Thoracic aorta (tissue), 2 donors: ENCODE measurements at places on chromosomes 6 and 20.

DNA sequence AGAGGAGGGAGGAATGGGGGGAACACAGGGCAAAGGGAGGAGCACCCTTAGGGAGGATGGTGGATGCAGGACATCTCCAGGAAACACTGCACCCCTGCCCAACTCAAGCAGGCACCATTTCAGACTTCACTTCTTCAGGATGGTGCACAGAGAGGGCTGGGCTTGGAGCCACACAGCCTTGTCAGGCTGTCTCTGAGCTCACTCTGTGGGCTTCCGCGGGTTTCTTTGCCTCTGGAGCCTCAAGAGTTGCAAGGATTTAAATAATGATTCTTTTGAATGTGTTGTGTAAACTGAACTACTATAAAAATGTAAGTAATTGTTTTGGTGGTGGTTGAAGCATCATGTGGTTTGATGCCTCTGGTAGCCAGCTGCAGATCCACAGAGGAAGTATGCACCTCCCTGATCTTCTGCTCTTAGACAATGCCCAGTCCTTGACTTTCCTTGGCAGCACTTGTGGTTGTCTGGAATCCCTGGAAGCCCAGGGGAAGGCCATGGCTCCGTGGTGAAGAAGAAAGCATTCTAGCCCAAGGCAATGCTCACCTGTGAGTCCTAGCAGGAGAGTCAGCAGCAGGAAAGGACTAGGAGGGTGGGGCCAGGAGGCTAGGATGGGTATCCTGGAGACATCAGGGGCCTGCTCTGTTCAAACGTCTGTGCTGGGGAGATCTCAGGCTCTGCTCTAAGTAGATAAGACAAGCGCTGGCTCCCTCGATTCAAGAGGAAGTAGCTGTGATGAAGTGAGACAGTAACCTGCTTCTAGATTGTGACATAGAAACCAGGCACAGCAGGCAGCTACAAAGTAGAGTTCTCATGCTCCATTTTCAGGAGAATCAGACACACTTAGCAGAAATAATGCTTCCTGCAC is 50.2 kb upstream of the SIRPG start:
- no peak for DNase-seq

GRCh38 chr6:40082278-40083043 is 148.2 kb upstream of the MOCS1 start:
- DNase-seq = no peak

- DNase-seq = no peak
Measured at GRCh38 chr6:159487636-159488035, 205.4 kb downstream of the SOD2 start.

GRCh38 chr20:25532015-25532751 is 53.1 kb downstream of the NINL start:
- no peak for DNase-seq

DNA sequence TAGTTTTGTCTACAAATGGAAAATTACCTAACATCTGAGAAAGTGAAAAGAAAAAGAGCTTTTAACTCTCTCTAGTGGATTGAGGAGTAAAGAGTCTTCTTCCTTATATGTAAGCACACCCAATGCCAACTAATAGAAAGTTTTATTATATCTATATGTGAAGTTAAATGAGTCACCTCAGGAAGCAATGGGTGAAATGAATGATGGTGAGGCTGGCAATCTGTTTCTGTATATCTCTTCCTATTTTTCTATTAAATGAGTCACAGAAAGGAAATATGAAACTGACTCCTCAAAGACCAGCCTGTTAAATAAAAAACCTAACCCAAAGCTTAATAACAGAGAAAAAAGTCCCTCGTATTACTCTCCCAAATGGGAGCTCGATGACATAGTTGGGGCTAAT is 71.3 kb downstream of the OTOR start:
- DNase-seq = no peak

GRCh38 chr6:125073071-125073470 is 80.5 kb upstream of the TPD52L1 start:
- DNase-seq = no peak

GRCh38 chr6:128601060-128601459 is 80.7 kb upstream of the PTPRK start:
- DNase-seq = no peak

- no peak for DNase-seq
Measured at GRCh38 chr6:119495230-119495683, 145.7 kb upstream of the MAN1A1 start.

GRCh38 chr20:4891997-4892396 is 109.3 kb downstream of the SLC23A2 start:
- no peak for DNase-seq

GRCh38 chr6:51562198-51562597 is 525.2 kb downstream of the PKHD1 start:
- no peak for DNase-seq

DNA sequence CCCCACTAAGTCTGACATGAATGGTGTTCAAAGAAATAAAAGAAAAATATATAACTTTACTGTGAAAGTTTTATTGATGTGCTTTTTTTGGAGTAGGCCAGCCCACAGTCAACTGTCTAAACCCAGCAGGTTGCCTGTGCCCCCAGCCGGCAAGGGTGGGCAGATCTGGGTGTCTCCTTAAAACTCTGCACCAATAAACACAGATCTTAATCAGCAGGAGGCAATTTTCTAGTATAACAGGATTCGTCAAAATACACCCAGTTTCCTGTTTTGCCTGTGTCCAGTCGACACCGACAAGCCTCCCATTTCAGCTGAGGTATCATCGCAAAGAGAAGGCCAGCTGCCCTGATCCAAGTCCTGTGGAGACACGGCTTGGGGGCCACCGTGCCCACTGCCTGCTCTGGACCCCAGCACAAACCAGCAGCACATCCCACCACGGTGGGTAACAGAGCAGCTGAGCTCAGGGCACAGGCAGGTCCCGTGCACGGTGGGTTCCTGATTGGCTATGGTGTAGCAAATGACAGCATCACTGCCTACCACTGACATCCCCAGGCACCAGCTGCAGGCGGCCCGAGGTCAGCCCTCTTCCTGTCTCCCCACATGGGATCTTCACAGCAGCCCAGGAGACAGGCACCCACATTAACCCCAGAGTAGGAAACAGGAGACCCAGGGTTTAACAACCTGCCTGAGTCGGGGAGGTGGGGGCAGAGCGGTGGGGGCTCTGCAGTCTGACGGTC is 15.7 kb downstream of the BMP7 start:
- DNase-seq = no peak

DNA sequence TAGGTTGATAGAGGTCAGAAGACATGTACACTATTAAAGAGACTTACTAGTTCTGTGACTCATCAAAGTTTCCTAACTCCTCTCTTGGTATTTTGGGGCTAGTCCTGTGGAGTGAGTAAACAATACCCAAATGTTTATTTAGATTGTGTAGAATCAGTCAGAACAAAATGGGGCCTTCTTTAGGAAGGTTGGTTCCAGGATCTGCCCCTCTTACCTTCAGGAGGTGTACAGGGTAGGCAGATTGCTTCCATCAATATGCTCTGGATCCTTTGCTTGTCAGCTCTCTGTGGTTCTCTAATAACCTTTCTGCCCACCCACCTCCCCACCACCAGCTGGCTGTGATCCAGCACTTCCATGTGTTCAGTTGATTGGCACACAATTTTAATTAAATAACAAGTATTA is 107.0 kb downstream of the POPDC3 start:
- no peak for DNase-seq

- no peak for DNase-seq
Measured at GRCh38 chr20:56855708-56856107, 226.6 kb downstream of the TFAP2C start.

DNA sequence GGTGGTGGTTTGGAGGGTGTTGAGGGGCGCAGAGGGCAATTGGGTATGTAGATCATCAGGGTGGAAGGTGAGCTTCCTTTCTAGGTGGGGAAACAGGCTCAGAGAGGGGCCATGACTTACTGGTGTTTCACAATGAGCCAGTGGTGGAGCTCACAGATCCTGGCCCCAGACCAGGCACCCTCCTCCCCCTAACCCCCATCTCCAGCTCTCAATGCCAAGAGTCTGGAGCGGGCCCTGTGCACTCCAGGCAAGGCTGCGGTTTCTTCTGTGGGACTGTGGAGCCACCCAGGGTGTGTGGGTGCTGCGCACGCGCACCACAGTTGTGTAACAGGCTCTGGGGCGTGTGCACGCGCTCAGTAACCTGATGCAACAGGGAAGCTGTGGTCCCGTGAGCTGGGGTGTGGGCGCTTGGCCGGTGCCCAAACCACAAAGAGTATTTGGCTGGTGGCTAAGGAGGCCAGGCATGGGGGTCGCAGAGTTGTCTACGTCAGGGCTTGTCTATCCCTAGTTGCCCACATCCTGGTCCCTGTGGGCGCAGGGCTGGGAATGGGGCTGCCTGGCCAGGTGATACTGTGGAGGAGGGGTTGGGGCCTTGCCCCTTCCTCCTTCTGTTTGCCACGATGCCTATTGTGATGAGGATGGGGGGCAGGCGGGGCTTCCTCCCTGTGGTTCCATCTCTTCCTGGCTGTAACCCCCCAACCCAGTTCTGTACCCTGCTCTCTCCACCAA is 37.5 kb upstream of the MRPS18A start:
- no peak for DNase-seq

- DNase-seq = no peak
Measured at GRCh38 chr6:26432627-26433201, 7.6 kb upstream of the BTN3A3 start.

DNA sequence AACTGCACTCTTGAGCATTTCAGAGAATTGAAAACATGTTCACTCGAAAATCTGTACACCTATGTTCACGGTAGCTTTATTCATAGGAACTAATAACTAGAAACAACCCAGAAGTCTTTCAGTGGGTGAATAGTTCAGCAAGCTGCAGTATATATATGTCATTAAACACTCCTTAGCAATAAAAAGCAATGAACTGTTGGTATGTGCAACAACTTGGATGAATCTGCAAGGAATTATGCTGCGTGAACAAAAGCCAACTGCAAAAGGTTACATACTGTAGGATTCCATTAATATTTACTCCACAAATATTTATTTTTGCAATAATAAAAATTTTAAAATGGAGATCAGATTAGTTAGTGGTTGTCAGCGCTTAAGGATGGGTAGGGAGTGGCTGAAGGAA is 22.1 kb upstream of the FKBP1A start:
- no peak for DNase-seq

DNA sequence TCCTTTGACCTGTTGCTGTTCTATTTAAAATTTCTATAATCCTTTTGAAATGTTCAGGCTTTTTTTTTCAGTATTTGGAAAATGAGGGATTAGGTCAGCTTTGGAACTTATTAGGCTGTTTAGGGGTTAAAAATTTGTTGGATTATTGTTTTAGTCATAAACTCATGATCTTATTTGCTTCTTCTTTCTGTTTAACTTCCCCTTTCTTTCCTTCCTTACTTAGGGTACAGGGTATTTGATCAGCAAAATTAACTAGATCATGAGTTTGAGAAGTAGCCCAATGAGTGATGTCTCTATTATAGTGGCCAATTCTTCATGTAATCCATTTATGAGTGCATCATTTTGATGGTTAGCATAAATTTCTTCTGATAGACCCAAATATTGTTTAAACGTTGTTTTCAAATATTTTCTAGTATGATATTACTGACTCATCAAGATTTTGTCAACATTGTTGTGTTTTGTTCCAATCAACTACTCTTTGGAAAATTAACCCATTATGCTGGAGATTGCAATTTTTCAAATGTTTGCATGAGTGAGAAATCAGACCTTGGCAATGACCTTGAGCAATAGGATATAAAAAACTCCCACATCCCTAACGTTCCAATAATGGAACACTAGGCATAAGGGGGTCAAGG is 94.4 kb downstream of the OTOR start:
- DNase-seq = no peak

GRCh38 chr6:44248579-44248978 is 1.7 kb downstream of the HSP90AB1 start:
- DNase-seq = no peak

- DNase-seq = no peak
Measured at GRCh38 chr20:41344938-41345728, 4.5 kb downstream of the LPIN3 start.

DNA sequence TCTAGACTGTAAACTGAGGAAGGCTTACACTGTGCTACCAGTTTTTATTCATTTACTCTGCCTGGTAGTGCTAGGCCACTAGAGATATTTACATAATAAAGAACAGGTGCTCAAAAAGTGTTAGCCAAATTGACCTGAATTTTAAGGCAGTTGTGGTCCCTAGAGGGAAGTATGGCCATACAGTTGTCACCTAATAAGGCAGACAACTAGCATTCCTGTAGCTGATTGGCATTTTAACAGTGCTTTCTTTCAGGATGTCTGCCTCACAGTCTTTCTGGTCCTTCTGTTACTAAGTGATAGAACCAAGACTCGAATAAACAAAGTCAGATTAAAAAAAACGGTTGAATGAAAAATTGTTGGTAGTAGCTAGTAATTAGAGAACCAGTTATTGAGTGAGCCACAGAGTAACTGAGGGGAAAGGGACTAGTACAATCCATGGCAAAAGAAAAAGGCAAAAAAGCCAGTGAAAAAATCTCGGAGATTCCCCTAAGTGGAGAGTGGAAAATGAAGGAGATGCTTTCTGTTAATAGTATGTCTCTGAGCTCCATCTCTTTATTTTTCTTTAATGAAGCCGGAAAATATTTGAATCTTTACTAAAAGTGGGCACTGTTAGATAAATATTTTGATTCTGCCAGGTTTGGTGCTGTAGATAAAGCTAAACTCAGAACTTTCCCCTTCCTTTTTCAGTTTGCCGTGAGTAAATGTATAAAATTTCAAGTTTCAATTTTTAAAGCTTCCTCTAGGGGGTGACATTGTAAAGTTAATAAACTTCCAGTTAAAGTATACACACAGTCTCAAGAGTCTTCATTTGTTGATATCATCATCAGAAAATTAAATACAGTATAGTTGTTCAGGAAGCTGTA is 9.1 kb downstream of the VTA1 start:
- DNase-seq = no peak

DNA sequence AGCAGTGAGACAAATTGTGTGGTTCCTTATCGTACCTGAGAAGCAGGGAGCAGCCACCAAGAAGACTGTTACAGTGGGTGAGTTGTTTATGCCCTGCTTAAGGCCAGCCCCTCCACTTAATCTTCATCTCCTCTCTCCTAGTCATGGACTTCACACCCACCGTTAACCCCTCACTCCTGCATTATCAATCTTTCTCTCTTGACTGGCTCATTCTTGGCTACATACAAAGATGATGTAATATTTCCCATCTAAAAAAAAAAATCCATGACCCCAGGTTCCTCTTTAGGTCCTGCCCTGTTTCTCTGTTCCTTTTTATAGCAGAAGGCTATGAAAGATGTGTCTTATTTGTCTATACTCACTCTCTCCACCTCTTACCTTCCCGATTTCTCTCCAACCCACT is 72.4 kb downstream of the SHLD1 start:
- no peak for DNase-seq
